Activated naive CD4-positive, alpha-beta T cell treated with anti-CD3 and anti-CD28 coated beads, Interleukin-2, amount 50 U/mL, for 72 hours (primary cell): ENCODE measurements at places on chromosomes 6 and 20.

DNA sequence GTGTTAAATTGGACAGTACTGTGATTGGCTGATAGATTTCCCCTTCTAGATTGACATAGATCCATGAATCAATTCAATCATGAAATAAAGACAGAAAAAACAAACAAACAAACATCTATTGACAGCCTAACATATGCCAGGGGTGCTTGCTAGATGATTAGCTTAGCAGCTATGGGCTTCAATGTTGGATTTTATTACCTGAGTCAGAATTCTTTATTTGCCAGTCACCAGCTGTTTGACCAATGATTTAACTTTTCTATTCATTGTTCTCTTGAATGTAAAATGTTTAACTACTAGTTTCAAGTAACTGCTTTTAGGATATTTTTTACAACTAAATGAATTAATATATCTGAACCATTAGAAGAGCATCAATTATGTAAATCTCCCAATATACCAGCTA, 901.3 kb upstream of the CITED2 start:
- DNase-seq, result no peak

DNA sequence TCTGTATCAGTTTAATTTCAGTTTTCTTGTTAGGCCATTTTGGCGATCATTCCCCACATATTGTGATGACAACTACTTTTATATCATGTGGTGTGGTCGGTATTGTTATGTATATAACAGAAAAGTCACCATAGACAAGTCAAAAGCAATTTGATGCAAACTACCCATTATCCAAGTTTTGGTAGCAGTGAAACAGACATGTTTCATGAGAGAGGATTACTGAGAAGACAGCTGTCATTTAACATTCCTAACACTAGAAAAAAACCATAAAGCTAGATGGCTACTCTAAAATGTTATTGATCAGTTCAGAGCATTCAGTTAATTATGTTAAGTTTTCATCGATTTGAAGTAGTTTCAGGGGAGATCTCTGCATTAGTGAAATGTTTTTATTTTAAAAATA, 462.1 kb upstream of the SOX4 start:
- DNase-seq, result no peak

- DNase-seq, result no peak
Measured at GRCh38 chr6:155146205-155146604, 117.6 kb upstream of the CLDN20 start.

DNA sequence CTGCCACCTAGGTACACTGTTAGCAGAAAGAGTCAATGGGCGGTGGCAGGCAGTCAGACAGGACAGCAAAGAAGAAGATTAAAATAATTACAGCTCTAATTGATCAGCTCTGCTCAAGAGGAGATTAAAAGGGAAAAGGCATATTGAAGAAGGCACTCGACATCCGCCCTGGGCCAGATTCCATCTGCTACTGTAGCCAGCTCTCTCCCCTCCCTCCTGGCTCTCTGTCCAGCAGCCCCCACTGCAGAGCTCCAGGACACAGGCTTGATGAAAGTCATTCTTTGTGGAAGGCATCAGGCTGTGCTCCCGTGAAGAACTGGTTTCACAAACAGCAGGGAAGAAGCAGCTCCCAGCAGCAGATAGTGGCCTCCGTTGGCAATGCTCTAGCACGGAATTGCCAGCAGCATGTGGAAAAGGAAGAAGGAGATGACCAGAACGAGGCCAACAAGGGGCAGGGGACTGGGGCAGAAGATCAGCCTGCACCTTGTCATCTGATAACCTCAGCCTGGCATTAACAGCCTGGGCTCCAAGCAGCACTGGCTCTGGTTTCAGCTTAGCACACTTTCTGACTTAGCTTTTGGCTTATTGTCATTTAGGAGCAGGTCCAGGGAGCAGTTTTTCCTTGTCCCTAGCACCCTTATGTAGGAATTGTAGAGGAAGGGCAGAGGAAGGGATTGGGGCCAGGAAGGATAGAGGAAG, 465.9 kb downstream of the KIF16B start:
- DNase-seq, result no peak

DNA sequence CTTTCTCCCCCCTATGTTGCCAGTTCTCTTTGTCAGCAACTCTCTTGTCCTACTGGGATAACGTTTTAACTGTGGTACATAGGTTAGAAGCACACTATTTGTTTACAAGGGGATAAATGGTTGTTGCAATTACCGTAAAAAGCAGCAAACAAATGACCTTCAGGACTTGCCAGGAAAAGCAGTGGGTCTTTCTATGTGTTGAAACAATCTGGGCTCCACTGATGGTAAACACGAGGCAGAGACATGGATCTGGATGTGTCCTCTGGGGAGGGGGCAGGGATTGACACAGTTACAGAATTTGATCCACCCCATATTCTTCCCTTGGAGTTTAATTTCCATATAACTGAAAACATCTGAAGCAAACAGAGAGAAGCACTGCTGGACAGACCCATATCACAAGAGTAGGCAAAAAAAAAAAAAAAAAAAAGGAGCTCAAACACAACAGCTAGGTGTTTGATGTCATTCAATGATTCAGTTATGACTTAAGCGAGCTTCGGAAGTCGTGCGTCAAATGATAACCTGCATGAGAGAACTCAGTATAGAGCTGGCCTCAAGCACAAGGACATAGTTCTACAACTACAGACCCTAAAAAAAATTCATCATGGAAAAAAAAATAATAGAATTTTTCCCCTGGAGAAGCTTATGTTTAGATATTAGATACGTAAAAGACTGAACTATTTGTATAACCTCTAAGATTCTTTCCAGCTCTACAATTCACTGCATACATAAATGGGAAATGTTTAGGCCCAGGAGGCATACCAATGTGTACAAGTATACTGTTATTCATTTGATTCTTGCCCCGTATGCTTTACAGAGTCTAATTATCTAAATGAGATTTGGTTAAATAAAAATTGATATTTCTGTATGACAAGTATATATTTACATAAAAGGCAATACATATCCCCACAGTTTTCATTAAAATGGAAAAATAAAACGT, 127.7 kb downstream of the ALDH8A1 start:
- no peak for DNase-seq
